AG09319 (cell line): ENCODE measurements at places on chromosomes 5 and 9.

- DNase-seq = no peak
Measured at GRCh38 chr5:7671381-7671993, 179.4 kb downstream of the CFAP90 start.

GRCh38 chr5:120504057-120504456, 40.0 kb downstream of the PRR16 start:
- no peak for DNase-seq

- DNase-seq = no peak
Measured at GRCh38 chr5:43073597-43074546, 33.8 kb upstream of the ANXA2R start.

DNA sequence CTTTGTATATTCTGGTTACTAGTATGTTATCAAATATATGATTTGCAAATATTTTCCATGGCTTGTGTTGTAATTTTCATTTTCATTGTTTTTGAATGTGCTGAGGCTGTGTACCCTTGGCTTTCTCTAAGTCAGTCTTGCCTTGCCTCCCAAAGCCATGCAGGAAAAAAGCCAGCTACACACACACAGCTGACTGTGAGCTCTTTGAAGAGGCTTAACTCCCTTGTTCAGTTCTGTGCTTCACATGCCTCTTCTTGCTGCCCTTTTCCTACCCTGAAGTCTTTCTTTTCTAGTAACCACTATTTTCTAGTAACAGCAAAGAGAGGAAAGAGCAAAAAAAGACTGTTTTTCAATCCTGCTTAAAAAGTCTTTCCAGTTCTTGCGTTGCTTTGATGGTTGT, 53.9 kb downstream of the KCNN2 start:
- no peak for DNase-seq

DNA sequence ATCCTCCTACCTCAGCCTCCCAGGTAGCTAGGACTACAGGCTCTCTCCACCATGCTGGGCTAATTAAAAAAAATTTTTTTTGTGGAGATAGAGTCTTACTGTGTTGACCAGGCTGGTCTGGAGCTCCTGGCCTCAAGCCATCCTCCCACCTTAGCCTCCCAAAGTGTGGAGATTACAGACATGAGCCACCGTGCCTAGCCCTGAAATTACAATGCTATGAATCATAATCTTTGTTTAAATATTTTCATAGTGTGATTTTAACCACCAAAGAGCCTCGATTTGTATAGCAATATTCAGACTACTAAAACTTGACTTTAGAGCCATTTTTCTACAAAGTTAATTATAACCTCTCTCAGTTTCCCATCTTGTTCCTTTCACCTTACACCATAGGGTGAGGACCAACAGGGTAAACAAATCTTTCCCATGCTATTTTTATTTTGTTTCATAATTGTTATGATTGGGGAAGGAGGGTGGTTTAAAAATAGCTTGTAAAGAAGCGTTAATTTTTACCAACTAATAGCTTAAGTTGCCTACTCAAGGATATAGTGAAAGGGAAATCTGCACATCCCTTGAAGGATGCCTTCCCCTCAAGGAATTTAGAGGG, 32.7 kb downstream of the UBE2D2 start:
- DNase-seq = no peak

- DNase-seq = peak; percentile 37
Measured at GRCh38 chr9:2655411-2655901, 33.9 kb downstream of the VLDLR start.

DNA sequence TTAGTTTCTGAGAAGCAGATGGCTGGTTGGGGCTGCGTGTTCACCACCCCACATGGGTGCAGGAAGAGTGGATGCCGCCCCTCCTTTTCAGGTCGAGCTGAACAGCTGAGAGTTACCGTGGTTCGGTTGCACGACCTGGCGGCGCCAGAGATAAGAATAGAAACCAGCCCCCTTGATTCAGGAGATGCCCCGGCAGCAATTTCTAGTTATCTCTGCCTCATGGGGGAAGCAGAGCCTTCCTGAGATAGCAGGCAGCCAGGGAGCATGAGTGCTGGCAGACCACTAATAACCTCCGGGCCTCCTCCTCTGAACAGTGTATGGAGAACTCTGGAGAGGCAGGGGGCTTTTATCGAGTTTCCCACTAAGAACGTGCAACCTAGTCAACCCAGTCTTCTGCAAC, 177.8 kb downstream of the NSG2 start:
- no peak for DNase-seq
